Activated naive CD4-positive, alpha-beta T cell (primary cell): ENCODE measurements at places on chromosomes 12 and 14.

- DNase-seq = no peak
Observed at GRCh38 chr12:68790081-68790951, 17.7 kb upstream of the MDM2 start.

DNA sequence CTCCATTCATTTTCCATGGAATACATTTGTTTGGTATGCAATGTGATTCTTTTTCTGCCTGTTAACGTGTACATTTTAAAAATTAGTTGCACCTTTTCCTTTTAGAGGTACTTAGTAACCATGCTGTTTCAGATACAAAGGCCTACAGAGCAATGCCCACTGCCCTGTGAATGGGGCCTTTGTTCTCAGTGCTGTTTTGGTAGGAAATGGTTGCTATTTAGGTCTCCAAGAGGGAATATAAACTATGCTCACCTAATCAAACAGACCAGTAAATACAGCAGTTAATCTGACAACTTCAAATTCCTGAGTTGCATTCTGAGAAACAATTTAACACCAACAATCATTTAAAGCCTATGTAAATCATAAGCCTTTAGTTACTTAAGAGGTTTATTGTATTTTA, 188.7 kb downstream of the BCAT1 start:
- no peak for DNase-seq

DNA sequence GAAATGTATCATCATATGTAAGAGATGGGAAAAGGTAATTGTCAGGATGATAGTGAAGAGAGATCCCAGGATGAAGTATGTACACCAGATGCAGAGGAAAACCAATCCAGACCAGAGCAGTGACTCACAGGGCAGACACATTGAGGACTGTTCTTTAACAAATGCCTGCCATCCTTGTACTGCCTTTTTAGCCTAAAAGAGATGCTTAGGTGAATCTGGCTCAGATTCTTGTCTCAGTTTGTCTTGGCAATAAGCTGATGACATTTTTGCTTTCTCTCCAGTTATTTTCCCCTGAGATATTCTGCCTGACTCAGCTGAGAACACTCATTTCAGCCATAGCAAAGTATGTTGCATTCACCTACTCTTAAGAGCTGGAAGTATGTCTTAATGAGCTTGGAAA, 405.3 kb upstream of the USP15 start:
- no peak for DNase-seq

DNA sequence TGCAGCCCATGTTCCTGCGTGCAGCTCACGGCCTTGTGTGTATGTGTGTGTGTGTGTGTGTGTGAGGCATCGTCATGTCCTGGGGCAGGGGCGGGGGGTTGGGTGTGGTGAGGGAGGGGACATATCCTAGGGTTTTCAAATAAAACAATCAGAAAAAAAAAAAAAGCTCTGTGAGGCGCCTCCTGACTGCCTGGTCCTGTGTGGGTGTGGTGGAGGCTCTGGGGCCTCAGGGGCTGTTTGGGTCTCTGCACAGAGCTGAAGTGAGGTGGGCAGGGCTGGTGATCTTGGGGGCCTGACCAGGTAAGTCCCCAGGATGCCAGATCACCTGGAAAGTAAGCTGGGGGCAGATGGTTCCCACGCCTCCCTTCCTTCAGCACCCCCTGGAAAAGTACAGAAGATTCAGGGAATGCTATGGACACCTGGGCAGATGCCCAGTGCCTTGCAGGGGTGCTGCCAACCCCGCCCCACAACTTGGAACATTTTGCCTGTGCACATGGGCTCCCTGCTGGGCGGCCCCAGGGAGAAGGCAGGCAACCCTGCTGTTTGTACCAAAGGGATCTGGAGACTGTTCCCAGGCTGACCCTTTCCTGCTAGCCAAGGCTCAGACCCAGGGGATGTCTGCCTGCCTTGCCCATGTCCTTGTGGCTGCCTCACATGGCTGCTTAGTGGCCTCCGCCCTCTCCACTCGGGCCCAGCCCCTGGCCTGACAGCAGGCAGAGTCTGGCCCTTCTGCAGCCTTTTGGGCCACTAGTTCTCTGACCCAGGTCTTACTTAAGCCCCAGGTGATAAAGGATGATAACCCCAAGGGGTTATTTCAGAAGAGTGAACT, 28.8 kb downstream of the CLSTN3 start:
- no peak for DNase-seq
